Pons (tissue), 1 donor: ENCODE measurements at places on chromosomes 3 and 15.

GRCh38 chr15:32683906-32684584 lies 33.8 kb upstream of the GREM1 start:
- no peak for DNase-seq

DNA sequence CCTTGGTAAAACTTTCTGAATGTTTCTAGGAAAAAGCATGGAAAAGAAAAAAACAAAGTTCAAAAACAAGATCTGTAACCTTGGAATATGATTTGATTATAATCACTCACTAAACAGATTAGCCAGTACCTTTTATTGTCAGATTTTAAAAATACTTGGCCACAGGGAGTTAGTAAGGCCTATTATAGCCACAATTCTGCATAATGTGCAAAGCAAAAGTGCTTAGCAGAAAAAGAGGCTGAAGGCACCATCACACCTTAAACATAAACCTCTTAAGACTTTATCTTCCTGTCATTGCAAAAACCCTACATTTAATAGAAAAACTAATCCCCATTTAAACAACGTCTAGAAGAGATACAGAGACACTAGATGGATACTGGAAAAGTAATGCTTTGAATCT lies 41.8 kb downstream of the CHSY1 start:
- DNase-seq: no peak

DNA sequence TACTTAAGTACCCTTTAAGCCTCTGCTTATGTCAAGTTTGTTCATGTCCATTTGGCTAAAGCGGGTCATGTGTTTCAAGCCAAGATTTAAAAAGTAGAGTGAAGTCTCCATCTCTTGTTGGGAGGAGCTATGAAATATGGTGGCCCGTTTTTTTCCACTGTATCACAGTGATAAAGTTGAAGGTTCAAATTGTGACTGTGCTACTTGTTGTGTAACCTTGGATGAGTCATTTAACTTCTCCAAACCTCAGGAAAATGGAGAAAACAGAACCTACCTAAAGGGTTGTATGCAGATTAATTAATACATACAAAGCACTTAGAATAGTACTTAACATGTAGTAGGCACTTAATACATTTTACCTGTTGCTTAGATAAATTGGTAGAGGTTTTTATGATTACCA lies 43.4 kb downstream of the SNAPC5 start:
- no peak for DNase-seq

- DNase-seq: no peak
Observed at GRCh38 chr15:59994526-59994887, 9.6 kb upstream of the FOXB1 start.

- no peak for DNase-seq
Observed at GRCh38 chr3:14885307-14885706, 62.1 kb upstream of the NR2C2 start.

DNA sequence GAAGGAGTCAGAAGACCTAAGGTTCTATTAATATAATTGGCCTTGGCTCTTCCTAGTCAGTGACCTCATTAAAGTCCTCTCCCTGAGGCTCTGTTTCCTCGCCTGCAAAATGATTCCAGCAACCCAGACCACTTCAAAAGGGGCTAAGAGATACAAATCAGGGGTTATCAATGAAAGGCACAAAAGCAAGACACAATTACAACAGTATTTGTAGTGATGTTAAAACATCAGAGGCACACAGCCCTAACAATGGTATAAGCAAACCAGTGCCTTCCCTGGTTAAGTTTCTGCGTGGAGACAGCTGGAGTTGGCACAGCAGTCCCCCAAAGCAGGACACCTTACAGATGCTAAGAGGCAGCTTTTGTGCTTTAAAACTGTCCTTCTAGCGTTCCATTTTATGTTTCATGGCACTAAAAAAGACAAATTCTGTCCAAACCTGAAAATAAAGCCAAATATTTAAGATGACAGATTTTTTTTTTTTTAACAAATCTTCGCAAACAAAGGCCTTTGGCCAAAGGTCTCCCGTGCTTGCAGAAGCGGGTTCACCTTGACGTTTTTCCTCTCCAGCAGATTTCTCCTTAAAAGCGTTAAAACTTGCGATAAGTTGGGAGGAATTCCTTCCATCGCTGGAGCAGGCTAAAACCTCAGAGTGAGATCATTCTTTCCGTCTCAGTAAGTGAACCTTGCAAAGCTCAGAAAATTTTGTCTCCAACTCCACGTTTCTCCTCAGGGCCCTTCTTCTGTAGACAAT lies 999 bp downstream of the ZNF280D start:
- DNase-seq: no peak

DNA sequence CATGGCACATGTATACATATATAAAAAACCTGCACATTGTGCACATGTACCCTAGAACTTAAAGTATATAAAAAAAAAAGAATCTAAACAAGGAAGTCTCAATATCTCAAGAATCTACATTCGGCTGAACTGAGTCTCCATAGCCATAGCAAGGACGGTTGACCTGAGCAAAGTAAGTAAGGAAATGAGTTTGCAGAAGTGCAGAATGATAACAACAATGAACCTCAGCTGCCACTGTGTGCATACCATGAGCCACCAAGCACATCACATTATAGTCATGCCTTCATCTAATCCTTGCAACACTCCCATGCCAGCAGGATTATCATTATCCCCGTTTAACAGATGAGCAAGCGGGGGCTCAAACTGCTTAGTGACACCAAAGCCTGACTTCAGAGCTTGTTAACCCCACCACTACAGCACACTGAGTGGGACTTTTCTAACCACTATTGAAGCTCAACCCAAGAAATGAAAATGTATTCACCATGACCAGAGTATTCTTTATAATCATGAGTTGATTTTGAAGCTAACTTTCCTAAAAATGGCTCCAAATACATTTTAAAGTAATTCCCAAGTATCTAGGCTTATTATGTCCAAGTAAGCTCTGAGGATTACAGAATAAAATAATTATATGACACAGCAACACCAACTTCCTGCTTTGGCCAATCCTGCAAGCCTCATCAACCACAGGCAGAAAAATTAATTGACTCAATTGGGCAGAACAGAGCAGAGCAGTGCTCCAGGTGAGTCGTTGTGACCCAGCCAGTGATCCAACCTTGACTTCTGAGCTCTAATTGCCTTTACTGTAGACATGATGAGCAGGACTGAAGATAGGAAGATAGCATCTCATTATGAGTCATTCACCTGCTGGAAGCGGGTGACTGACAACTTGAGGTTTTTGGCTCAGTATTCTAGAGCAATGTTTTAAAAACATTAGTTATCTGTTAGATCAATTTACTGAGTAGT lies 47.3 kb upstream of the IL12A start:
- no peak for DNase-seq

DNA sequence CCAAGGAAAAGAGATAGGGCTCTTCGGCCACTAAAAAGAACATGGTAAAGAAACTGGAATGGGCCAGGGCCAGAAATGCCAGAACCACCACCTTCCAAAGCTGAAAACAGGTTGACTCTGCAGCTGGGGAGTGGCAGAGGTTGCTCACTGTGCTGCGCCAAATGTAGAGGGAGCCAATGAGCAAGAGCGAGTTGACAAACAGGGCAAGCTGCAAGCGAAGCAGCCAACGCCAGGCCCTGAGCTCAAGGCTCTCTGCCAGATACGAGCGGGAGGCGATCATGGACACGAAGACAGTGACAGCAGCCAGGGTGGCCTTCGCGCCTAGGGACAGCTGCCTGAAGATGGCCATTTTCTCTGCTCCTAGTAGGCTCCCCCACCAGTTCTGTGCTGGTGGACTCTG lies 3.1 kb downstream of the GLB1 start:
- DNase-seq: no peak
